ENCODE measurements at places on chromosomes 1 and 21.

DNA sequence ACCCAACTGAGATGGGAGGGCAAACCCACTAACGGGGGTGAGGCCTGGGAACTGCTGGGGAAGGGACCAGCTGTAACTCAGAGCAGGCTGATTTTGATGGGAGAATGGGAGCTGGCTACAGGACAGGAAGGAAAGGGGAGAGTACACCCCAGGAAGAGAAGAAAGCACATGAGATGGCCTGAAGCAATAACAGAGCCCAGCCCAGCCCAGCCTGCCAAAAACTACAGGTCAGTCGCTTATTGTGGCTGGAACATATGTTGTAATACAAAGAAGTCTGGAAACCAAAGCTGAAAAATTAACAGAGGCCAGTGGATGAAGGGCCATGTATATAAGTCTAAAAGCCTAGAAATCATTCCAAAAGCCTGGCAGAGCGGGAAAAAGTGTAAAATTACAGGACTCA is 1.6 kb downstream of the ITLN2 start:
- DNase-seq = no peak

GRCh38 chr1:92858564-92859399 is 26.9 kb downstream of the RPL5 start:
- peak; percentile 93 for DNase-seq

DNA sequence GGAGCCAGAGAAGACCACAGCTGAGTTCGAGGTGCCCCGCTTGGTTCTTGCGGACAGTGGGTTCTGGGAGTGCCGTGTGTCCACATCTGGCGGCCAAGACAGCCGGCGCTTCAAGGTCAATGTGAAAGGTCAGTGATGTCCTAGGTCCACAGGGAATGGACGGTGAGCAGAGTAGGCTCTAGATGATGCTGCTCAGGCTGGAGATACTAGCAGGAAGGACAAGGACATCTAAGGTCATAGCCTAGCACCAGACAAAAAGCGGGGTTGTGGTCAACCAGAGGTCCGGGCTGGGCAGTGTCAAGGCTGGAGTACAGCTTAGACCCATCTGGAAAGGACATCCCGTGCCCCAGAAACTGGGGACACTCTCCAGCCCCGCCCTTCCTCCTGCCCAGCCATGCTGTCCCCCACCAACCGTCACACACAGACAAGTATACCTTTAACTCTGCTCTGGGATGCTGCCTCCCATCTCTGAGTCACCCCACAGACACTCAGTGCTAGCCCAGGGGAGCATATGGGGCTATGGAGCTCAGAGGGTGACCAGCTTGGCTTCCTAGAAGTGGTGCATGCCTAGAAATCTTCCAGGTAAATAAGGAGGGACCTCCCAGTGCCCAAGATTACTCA is 8.7 kb downstream of the TIE1 start:
- no peak for DNase-seq

GRCh38 chr1:211280910-211281309 is 21.7 kb downstream of the RCOR3 start:
- no peak for DNase-seq

GRCh38 chr1:192927496-192927895 is 118.7 kb downstream of the RGS2 start:
- no peak for DNase-seq

DNA sequence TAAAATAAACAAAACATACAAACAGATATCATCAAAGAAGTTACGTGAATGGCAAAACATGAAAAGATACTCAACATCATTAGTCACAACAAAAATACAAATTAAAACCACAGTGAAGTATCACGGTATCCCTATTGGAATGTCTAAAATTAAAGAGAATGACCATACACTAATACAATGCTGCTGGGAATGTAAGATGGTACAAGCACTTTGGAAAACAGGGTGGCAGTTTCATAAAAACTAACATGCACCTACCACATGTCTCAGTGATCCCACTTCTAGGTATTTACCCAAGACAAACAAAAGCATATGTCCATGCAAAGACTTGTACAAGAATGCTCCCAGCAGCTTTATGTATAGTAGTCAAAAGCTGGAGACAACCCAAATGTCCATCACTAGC is 69.1 kb downstream of the HSF2BP start:
- no peak for DNase-seq

DNA sequence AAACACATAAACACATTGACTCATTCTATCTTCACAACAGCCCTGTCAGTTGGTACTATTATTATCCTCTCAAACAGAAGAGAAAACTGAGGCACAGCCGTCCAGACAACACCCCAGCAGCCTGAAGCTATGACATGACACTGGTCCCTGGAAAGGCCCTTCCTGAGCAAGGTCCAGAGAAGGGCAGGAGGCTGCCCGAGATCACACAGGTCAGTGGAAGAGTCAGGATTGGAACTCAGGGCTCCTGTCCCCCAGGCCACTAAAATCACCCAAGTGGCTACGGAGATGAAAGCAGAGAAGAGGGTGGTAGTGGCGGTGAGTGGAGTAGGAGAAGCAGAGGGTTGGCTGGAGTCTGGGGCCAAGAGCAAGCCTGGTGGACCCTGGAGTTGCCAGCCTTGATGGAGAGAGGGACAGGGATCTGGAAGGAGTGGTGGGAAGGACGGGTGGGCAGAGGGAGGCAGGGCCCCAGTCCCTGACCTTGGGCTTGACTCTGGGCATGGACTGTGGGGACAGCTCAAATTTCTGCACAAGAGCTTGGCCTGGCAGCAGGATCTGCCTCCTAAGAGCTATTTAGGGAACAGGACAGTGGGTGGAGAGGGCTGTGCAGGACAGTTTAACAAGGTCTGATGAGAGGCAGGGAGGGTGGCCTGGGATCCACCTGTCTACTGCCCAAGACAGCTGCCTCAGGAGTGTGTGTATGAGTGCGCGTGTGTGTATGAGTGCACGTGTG is 15.8 kb downstream of the MYOM3 start:
- DNase-seq = no peak

GRCh38 chr1:30611741-30612309 is 111.6 kb downstream of the MATN1 start:
- DNase-seq = no peak

- peak; percentile 18 for DNase-seq
Measured at GRCh38 chr1:217343907-217344306, 287.0 kb downstream of the GPATCH2 start.

- DNase-seq = no peak
Measured at GRCh38 chr1:198241553-198241952, 84.8 kb downstream of the NEK7 start.

DNA sequence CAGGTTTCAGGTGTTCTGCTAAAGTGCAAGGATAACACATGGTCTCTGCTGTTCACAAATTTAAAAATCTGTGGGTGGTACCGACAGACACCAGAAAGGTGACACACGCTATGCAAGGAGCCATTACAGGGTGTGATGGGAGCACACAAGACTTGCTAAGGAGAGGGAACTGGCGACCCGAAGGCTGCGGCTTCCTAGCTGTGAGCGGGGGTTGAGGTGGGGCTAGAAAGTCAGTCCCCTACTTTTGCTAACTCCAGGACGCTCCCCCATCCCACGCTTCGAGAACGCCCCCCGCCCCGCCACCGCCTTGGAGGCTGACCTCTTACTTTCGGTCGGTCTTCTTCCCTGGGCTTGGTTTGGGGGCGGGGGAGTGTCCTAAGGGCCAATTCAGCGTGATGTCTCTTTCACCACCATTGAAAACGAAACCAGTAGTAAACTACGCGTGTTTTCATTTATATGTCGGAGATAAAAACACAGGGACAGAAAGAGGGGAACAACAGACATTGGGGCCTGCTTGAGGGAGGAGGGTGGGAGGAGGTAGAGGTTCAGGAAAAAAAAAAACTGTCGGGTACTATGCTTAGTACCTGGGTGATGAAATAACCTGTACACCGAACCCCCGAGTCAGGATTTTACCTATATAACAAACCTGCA is 1.1 kb downstream of the CKS1B start:
- peak; percentile 23 for DNase-seq

DNA sequence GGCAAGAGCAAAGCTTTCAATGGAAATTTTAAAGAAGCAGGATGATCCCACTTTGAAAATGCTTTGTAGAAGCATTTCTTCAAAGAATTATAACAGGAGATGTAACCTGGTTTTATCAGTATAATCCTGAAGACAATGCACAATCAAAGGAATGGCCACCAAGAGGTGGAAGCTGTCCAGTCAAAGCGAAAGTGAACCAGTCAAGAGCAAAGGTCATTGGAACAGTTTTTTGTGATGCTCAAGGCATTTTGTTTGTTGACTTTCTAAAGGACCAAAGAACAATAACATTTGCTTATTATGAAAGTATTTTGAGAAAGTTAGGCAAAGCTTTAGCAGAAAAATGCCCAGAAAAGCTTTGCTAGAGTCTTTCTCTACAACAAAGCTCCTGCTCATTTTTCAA is 5.5 kb upstream of the CD84 start:
- DNase-seq = no peak

GRCh38 chr1:180085331-180085730 is 69.3 kb upstream of the QSOX1 start:
- DNase-seq = no peak

GRCh38 chr1:160207771-160208556 is 2.8 kb downstream of the PEA15 start:
- DNase-seq = no peak

- DNase-seq = no peak
Measured at GRCh38 chr21:38438462-38438893, 59.8 kb downstream of the ERG start.

DNA sequence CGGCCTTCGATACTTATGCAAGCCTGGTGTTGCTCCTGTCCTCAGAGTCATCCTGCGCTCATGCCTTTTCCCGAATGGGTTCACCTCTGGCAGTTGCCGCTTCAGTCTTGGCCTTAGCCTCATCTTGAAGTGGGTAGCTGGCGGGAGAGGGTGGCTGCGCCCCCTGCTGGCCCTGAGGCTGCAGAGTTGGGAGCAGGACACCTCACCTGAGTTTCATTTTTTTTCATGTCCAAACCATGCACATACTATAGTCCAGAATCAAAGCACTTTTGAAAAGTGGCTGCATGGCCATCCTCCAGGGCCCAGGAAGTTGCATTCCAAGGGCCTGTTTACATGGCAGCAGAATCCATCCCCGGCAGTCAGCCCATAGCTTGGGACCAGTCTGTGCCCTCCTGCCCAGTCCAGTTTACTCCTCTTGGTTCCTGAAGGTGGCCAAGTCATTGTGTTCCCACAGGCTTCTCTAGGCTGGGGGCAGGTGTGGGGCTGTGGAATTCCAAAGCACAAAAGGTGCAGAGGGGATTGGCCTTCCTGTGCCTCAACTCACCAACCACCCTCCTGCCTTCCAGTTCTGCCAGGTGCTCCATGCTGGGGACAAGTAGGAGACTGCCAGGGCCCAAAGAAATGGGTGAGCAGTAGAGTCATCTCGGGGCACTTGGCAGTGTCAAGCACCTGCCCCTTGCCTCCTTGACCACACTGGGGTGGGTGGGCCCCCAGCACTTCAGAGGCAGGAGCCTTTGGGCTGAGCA is 44.0 kb downstream of the YARS1 start:
- DNase-seq = peak; percentile 56

- DNase-seq = no peak
Measured at GRCh38 chr1:18703041-18703621, 72.5 kb downstream of the PAX7 start.

GRCh38 chr1:178019208-178019607 is 49.4 kb upstream of the SEC16B start:
- no peak for DNase-seq

DNA sequence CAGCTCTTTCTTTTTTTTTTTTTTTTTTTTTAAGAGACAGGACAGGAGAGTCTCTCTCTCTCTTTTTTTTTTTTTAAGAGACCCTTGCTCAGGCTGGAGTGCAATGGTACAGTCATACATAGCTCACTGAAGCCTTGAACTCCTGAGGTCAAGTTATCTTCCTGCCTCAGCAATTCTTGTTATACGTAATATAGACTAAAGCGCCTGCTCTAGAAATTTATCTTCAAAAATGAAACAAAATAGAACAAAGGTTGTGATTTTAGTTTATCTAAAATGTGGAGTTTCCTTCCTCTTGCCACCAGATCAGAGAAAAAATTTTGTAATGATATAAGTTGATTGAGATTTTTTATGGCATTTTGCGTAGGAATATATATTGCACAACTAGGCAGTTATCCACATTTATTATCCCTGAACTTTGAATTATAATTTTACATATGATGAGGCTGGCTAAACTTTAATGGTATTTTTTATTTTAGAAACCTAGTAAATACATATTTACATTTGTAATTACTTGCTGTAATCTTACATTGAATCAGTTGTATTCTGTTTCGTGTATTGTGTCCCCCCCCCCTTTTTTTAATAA is 44.2 kb downstream of the MTF2 start:
- no peak for DNase-seq

DNA sequence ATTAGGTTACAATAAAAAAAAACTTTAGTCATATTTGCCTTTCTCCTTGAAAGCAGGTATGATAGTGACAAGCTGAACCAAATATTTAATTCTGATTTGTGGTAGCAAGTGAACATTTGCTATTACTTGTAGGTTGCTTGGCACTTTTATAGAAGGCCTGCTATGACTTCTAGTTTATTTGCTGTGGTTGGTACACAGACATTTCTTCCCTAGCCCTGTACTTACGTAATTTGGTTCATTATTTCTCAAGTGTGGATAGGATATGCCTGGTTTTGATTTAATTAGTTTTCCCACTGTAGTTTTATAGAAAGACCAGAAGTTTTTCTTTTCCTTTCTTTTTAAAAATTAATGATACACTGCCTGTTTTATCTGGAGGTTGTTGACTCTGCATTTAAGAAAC is 55.9 kb downstream of the PPP2R5A start:
- no peak for DNase-seq

GRCh38 chr1:8727809-8728213 is 89.6 kb downstream of the RERE start:
- DNase-seq = no peak

GRCh38 chr1:15186073-15186845 is 32.7 kb downstream of the TMEM51 start:
- DNase-seq = no peak

- DNase-seq = no peak
Measured at GRCh38 chr1:230703679-230704385, 10.1 kb downstream of the AGT start.

DNA sequence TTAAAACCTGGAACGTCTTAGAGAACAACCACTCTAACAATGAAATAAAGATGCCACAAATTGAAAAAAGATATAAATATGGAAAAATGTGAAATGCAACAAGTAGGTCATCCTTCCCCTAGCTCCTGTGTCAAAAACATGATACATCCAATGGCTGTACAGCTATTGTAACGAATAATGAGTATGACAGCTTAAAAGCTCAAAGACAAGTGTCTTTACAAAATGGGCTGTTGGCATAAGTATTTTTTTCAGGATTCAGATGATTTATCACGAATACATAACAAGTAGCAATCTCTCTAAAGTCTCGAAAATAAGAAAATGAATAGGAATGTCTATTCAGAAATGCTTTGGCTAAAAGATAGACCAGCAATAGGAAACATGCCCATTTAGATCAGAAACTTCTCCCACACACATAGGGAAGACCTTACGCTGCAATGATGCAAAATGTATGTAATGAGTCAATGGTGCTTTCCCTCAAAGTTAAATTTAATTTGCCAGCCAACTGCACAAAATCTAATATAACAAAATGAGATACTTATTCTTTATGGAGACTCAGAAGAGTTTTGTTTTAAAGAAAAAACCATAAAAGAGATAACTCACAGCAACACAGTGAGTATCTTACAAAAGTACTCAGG is 8.3 kb downstream of the TGFBR3 start:
- DNase-seq = no peak
